Activated T-helper 9 cell treated with anti-CD3 and anti-CD28 coated beads, Interleukin-2, amount 50 U/mL, for 16 hours (primary cell): ENCODE measurements at places on chromosomes 11 and 22.
A peak's percentile ranks its signal among the peaks of the same experiment; 100 is the strongest.

- DNase-seq: no peak
Measured at GRCh38 chr11:28251257-28251656, 143.1 kb downstream of the METTL15 start.

DNA sequence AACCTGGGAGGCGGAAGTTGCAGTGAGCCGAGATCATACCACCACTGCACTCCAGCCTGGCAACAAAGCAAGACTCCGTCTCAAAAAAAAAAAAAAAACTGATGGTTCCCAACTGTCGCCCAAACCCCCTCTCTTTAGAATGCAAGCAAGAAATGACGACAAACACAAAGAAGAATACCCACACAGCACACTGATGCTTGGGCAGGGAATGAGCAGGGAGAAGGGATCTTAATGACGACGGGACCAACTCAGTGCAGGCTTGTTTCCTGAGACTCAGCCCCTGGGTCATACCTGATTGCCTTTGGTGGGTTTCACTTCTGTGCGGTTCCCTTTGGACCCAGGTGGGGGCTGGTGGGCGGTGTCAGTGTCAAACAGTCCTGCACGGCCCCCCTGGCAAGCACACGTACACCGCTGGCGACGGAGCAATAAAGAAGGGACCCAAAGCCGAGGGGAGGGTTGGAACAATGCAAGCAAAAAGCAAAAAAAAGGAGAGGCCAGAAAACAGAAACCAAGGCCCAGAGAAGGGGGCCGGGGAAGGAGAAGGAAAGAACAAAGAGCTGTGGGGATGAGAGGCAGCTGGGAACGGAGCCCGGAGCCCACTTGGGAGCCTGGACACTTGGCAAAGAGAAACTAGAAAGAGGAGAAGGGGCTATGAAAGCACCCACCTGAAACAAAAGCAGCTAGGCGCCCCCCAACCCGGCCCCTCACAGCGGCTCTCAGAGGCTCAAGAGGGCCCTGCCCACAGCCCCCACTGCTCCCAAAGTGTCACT lies 99.6 kb downstream of the CELSR1 start:
- DNase-seq: no peak

DNA sequence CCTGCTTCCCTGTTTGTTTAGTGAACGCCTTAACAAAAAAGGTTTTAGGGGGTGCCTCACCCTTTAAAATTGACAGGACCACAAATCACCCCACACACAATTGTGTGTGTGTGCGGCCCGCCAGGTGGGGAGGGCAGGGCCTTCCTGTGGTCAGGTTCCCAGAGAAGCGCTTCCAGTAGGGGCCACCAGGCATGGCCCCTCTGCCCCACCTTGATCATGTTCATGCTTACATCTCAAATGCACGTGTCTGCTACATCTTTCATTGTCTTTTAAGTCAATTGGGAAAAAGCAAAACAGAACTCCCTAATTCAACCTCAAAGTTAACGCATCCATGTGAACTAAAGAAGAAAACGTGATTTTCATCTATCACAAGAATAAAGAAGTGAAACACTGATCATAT lies 1335.3 kb downstream of the TBC1D22A start:
- no peak for DNase-seq

GRCh38 chr22:44893731-44894080 lies 116.1 kb downstream of the PHF21B start:
- no peak for DNase-seq

DNA sequence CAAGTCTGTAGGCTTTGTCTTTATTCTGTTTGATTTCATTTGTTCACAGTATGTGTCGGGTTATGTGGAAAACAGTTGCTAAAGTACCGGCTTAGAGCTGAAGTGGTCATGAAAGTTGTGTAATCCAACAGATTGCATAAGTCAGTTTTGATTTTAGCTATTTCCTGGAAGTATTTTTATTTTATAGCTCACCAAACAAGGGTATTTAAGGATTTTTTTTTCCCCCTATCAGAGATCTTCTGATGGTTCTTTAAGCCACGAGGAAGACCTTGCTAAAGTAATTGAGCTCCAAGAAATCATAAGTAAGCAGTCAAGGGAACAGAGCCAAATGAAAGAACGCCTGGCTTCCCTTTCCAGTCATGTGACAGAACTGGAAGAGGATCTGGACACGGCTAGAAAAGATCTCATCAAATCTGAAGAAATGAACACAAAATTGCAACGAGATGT lies 55.9 kb downstream of the PPFIA1 start:
- no peak for DNase-seq

GRCh38 chr22:20588092-20588842 lies 80.9 kb downstream of the MED15 start:
- no peak for DNase-seq

GRCh38 chr22:32996702-32997101 lies 61.5 kb downstream of the SYN3 start:
- no peak for DNase-seq

- no peak for DNase-seq
Measured at GRCh38 chr11:73743045-73743444, 17.8 kb downstream of the RAB6A start.

- DNase-seq: no peak
Measured at GRCh38 chr11:121575250-121575962, 122.6 kb upstream of the SORL1-AS1 start.

DNA sequence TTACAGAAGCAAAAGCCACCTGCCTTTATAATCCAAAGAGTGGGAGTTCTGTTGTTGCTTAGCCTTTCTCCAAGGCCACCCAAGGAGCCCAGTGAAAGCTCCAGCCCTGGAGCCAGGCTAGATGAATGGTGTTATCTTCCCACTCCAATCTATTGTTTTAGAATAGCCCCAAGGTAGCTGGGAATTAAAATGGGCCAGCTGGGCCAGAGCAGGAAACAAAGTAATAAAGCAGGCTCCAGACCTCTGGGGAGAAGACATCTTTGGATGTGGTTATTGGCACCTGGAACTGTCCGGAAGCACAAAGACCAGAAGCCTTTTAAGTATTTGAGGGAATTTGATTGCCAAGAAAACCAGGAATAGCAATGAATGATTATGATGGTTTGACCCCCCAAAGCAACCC lies 8.8 kb downstream of the C11orf96 start:
- DNase-seq: no peak

GRCh38 chr22:47328550-47329243 lies 566.2 kb downstream of the TBC1D22A start:
- no peak for DNase-seq

DNA sequence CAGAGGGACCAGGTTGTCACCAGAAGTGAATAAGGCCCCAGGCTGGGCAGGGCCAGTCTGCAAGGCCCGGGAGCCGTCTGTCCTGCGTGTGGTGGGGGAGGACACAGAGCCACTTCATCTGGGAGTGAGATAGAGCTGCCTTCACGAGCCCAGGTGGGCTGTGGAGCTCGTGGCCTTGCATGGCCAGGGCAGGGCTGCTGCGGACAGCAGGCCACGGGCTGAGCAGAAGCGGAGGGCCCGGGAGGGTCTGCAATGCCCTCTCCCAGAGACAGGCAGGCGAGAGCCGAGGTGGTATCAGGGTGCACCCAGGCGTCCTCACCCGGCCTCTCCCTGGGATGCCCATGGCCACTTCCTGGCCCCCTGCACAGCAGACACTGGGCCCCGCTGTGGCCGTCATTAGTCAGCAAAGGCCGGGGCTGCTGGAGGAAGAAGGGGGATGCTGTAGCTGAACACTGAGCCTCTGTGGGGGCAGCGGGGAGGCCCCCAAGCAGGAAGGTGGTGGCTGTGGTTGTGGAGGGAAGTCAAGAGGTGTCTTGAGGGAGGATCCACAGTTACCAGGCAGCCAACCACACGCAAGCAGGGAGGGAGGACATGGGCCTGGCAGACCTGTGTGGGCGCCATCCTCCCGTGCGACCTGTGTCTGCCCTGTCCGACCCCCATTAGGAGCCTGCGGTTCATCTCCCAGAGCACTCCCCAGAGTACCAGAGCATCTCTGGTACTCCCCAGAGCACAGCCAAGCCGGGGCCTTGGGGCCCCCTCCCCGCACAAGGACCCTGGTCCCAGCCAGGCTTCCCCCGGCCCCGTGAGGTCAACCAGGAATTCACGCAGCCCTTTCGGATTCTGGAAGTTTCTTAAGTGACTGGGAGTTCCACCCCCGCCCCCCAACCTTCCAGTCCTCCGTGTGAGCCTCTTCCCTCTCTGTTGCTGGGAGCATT lies 1109.5 kb downstream of the BRD1 start:
- DNase-seq: no peak

GRCh38 chr11:130945896-130946295 lies 29.6 kb upstream of the SNX19 start:
- no peak for DNase-seq

DNA sequence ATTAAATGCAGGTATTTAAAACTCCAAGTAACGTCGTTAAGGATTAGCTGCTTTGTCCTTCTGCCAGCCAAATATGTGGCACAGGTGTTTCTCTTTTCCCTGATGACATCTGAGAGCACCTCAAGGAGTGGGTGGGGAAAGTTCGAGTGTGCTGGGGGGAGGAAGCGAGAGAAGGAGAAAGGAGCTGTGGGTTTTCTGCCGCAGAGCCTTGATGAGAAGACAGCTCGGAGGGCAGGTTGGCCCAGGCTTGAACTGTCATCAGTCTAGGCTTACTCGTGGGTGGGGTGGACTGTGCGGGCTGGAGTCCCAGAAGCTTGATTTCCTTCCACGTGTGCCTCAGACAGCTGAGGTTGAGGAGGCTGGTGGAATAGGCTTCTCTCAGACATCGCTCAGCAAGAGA lies 15.2 kb upstream of the SORL1-AS1 start:
- DNase-seq: peak; percentile 75

- DNase-seq: no peak
Measured at GRCh38 chr11:47143322-47143721, 33.4 kb downstream of the ARFGAP2 start.

- DNase-seq: no peak
Measured at GRCh38 chr11:121983901-121984300, 132.1 kb downstream of the BLID start.

GRCh38 chr22:27135031-27135981 lies 477.9 kb downstream of the MIAT start:
- no peak for DNase-seq

DNA sequence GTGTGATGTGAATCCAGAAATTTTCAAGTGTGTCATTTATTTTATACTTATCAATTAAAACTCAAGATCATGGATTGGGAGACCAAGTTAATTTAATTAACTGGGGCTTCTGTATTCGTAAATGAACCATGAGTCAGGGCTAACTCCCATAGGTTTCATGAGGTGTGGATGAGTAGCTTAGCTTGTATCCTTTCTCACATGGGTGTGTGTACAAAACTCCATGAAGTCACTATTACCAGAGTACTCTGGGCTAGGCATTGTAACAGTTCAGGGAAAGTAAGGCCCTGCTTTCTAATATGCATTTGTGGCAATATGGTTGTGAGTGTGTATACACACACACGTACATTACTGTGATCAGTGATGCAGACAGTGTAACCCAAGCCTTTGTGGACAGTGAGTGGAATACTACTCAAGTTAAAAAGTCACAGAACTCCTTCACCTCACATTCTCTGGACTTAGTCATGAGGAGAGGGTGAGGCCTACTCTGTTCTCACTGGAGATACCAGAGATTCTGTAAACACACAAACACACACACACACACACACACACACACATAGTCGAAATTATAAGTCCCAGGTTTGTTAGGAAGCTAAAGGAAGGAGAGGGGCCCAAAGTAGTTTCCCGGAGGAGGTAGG lies 3.5 kb downstream of the CNTF start:
- no peak for DNase-seq

GRCh38 chr22:29724843-29725242 lies 5.0 kb downstream of the CABP7 start:
- no peak for DNase-seq

GRCh38 chr11:44140372-44140771 lies 44.9 kb downstream of the EXT2 start:
- no peak for DNase-seq

GRCh38 chr11:134478611-134479010 lies 66.6 kb upstream of the B3GAT1 start:
- no peak for DNase-seq

DNA sequence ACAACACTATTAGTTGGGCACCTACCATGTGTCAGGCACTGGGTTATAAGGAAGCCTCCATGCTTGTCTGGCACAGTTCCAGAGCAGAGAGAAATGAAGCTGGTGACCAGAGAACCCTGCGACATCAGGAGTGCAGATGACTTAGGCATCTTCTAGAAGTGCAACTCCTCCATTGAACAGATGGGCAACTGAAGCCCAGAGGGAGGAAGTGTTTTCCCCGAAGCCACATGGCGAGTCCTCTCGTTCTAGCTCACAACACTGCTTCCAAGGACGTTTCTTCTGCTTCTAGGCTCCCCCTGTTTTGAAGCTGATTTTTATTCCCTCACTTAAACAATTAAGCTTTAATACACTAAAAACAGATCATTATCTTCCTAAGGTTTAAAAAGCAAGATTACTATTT lies 109.8 kb upstream of the SYT13 start:
- no peak for DNase-seq

GRCh38 chr22:50556703-50557102 lies 6.0 kb downstream of the SYCE3 start:
- no peak for DNase-seq

GRCh38 chr11:71237853-71238252 lies 14.5 kb downstream of the SHANK2 start:
- no peak for DNase-seq

DNA sequence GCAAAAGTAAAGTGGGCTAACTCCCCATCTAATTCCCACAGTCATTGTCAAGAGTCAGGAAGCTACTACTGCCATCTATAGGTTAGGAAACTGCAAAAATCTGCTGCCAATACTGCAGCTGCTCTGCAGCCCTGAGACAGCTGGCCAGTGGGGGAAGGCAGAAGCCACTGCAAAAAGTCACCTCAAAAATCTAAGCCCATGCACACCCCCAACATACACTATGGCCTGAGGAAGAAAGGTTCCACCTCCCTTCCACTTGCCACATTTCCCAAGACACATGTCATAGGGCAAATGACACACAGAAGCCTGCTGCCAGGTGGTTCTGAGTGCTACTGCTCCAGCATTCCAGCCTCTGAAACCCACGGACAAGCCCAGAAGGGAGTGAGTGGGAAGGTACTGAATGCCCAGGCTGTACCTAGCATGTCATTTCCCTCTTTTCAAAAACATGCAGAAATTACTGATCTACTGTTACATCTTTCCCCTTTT lies 36.9 kb downstream of the DGCR2 start:
- no peak for DNase-seq

GRCh38 chr22:37030560-37031281 lies 11.2 kb downstream of the MPST start:
- DNase-seq: no peak

DNA sequence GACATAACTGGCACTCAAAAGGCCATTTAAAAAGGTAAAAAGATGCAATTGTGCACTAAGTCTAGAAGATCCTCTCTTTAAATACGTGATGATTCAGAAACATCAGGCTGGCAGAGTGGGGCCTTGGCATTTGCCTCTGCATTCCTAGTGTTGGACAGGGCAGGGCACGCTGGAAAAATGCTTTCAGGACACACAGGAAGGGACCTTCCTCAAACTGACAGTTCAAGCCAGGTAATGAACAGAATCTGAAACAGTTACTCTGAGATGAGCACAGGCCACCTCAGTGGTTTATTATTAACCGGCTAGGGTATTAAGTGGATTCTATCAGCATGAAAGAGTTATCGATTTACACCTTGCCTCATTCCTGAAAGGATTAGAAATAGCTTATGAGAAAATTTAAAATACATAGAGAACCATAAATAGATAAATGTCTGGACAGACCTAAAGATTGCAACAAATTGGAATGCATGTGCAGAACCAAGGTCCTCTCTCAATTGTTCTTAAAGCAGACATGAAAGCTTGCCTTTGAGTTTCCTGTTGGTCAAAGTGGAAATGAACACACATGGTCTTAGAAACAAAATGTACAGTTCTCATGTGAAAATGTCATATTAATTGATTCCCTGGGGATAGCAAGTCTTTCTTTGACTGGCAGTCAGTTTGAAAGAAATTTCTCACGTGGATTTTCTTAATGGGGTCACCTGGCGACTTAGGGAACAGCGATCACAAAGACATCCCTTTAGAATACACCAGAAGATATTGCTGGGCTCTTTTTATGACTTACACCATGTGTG lies 21.5 kb upstream of the CSNK2A3 start:
- DNase-seq: no peak
